Uterus (tissue), 4 donors: ENCODE measurements at places on chromosomes 3 and 15. TPM values are rescaled to one million over a fixed set of nuclear protein-coding genes. Genes with fewer than 3 reads are reported as not detected.

The MBD4 gene
- total RNA-seq: 25.7 TPM

The TUSC2 gene
- 18.2 TPM for total RNA-seq

The ZKSCAN7 gene
- total RNA-seq: 7.2 TPM

The ACTRT3 gene
- 0.58 TPM for total RNA-seq

The ROPN1 gene
- total RNA-seq: not detected

The MESP1 gene
- not detected for total RNA-seq

The HIGD2B gene
- total RNA-seq: not detected

The XIRP1 gene
- 0.07 TPM for total RNA-seq

The BLOC1S6 gene
- 576 TPM for total RNA-seq

The APBA2 gene
- total RNA-seq: 15.0 TPM
